Stimulated activated CD8-positive, alpha-beta memory T cell treated with anti-CD3 and anti-CD28 coated beads, Interleukin-7, amount 100 ng/mL, for 24 hours (primary cell): ENCODE measurements at places on chromosomes 12 and 14.

GRCh38 chr14:101351769-101352168, 209.5 kb upstream of the DIO3 start:
- DNase-seq: no peak

DNA sequence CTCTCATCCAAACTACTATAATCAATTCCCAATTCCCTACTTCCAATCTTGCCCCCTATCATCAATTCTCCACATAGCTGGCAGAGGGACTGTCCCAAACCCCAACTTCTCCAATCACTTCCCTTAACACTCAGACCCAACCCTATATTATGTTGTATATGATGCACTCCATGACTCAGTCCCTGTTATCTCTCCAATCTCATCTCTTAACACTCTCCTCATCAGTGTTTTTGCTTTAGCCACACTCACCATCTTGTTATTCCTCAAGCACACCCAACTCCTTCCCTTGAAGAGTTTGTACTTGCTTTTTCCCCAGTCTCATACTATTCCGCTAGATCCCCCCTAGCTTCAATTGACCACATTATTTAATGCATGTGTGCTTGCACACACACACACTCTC, 4.9 kb downstream of the RHOJ start:
- no peak for DNase-seq

- DNase-seq: no peak
Observed at GRCh38 chr12:124833693-124834122, 30.0 kb downstream of the SCARB1 start.

DNA sequence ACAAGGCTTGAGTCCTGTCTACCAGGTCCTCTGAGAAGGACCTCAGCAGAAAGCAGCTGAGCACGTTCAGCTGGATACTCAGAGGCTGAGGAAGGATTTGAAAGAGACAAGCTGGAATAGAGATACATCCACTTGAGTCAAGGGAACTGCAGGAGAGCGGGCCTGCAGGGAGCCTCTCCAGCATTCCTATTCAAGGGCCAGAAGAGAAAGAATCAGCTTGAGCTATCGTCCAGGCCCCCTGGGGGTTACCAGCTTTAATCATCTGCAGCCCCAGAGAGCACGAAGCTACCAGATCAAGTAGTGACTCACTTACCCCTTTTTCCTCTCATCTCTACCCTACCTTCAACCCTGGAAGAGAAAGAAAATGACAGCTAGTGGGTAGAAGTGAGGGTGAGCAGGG, 80.9 kb downstream of the NDUFA12 start:
- no peak for DNase-seq

DNA sequence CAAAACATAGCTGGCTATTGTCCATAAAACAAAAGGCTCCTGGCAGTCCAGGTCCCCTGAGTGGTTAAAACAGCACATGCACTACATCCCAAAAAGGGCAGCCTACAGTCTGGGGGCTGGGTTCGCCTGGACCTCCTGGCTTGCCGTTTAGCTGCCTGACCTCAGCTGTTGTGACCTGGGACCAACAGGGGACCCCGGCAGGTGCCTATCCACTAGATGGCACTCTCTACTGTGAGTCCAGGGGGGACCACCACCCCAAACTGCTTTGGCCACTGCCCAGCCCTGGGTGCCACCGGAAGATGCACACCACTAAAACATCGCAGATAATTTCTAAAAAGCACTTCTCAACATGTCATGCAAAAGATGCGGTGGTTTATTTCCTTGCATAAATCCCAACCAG, 2.9 kb upstream of the RTL1 start:
- no peak for DNase-seq

GRCh38 chr12:90024262-90024661, 315.6 kb upstream of the ATP2B1 start:
- DNase-seq: no peak
